ENCODE measurements at places on chromosomes 2 and 18.

DNA sequence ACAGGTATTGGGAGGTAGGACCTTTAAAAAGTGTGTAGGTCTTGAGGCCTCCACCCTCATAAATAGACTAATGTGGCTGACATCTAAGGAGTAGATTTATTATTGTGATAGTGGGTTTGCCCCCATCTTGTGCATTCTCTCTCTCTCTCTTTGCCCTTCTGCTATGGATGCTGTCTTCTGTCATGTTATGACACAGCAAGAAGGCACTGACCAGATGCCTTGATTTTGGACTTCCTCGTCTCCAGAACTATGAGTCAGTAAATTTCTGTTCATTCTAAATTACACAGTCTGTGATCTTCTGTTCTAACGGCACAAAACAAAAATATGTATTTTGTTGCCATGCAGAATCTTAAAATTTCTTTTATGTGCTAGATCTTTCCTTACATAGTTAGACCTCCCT is 66.9 kb downstream of the ATAD2B start:
- no peak for DNase-seq

DNA sequence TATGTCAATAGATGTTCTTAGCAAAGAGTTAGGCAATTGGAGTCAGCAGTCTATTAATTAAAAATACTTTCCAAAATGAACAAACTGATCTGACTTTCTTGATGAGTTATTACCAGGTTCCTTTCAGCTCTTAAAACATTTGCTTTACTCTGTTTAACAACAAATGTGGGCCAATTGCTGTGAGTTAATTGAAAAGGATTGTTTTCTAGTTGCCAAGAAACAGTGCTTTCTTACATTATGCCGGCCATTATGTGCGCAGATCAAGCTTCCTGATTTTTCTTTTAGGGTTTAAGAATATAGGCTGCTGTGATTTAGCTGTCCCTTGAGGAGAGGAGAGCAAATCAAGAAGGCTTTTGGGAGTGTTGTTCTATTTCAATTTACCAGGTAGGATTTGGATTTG is 50.5 kb upstream of the ITPRID2 start:
- no peak for DNase-seq

- no peak for DNase-seq
These were observed 295.6 kb downstream of the KIAA1328 start for GRCh38 chr18:37124516-37124915.

GRCh38 chr2:1265454-1265853 is 147.8 kb upstream of the TPO start:
- no peak for DNase-seq

DNA sequence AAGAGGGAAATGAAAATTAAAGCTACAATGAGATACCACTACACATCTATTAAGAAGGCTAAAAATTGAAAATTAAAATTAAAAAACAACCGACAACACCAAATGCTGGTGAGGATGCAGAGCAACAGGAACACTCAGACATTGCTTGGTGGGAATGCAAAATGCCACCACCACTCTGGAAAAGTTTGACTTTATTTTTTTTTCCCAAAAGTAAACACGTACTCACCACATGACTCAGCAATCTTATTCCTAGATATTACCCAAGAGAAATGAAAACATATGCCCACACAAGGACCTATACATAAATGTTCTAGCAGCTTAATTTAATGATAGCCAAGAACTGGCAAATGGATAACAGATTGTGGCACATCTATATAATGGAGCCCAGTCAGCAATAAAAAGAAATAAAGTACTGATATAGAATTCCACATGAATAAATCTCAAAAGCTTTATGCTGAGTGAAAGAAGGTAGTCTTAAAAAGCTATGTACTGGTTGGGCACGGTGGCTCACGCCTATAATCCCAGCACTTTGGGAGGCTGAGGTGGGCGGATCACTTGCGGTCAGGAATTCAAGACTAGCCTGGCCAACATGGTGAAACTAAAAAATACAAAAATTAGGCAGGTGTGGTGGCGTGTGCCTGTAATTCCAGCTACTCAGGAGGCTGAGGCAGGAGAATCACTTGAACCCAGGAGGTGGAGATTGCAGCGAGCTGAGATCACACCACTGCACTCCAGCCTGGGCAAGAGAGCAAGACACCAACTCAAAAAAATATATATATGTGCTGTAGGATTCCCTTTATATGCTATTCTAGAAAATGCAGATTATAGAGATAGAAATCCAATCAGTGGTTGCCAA is 4.2 kb upstream of the PROC start:
- DNase-seq = peak; percentile 53
